ENCODE measurements at places on chromosomes 4 and X. TPM values are rescaled to one million over a fixed set of nuclear protein-coding genes. Genes with fewer than 3 reads are reported as not detected.
A peak's percentile ranks its signal among the peaks of the same experiment; 100 is the strongest.

- no peak for DNase-seq
Measured at GRCh38 chr4:5470318-5471198, 237.8 kb downstream of the EVC2 start.

DNA sequence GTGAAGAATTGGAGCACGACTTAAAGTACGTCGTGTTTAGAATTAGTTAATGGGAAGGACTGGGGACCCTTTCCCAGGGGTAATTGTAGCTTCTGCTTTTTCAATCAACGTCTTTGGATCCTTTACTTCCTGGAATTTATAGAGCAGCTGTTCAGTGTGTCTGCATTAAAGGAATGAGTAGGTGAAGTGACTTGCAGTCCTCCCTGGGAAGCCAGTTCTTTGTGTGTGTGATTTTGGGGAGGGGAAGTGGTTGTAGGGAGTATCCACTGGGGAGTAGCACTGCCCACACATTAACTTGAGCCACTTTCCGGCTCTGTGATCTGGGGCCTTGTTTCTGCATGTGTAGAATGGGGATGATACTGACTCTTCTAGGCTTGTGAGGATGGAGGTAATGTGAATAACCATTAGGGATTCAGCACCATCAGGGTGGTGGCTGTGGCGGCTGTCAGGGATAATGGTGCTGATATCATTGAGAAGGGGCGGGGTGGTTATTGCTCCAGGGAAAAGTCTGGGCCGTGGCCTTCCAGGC, 54.7 kb downstream of the TMEM131L start:
- DNase-seq, result no peak

Gene ADRA2C
- total RNA-seq, result 3.4 TPM

- no peak for DNase-seq
Measured at GRCh38 chrX:69543572-69543971, 39.4 kb downstream of the NALF2 start.

Gene PRSS12
- total RNA-seq, result 48.7 TPM

Gene XPNPEP2
- not detected for total RNA-seq

Gene MSX1
- total RNA-seq, result 1.6 TPM

Gene UGT2B15
- 0.98 TPM for total RNA-seq

- peak; percentile 71 for DNase-seq
Measured at GRCh38 chrX:69503782-69504625, at the start of gene NALF2. TSS of gene NALF2 (plus strand) at chrX:69504326. CDS start at chrX:69505283, 957 bp downstream.

Gene EPGN
- total RNA-seq, result 0.40 TPM

Gene SPP1
- total RNA-seq, result 1,002 TPM

Gene PF4V1
- not detected for total RNA-seq

Gene HS6ST2
- total RNA-seq, result 40.2 TPM

- no peak for DNase-seq
Measured at GRCh38 chr4:55311792-55312488, 34.1 kb upstream of the SRD5A3 start.

- no peak for DNase-seq
Measured at GRCh38 chrX:78118628-78119027, 14.6 kb downstream of the PGK1 start.

DNA sequence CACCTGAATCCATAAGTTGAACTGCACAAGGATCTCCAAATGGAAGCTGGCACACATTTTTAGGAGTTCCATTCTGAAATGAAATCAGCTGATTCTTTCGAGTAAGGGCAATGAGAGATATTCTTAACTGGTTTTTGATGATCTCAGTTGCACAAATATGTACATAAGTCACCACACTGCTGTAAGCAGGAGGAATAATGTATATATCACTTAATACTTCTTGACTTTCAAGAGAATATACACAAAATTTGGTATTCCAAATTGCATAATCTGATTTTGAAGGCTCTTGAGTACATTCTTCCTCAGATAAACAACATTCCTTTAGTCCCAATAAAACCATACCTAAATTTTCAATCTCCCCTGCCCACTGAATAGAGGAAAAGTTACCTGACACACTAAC, 8.2 kb downstream of the FANCB start:
- no peak for DNase-seq

Gene TEC
- 5.4 TPM for total RNA-seq

- DNase-seq, result peak; percentile 45
Measured at GRCh38 chr4:81913427-81913879, 441.7 kb upstream of the RASGEF1B start.

Gene GUCY1A1
- 23.6 TPM for total RNA-seq

GRCh38 chr4:24537025-24537424, 47.3 kb downstream of the DHX15 start:
- DNase-seq, result no peak

DNA sequence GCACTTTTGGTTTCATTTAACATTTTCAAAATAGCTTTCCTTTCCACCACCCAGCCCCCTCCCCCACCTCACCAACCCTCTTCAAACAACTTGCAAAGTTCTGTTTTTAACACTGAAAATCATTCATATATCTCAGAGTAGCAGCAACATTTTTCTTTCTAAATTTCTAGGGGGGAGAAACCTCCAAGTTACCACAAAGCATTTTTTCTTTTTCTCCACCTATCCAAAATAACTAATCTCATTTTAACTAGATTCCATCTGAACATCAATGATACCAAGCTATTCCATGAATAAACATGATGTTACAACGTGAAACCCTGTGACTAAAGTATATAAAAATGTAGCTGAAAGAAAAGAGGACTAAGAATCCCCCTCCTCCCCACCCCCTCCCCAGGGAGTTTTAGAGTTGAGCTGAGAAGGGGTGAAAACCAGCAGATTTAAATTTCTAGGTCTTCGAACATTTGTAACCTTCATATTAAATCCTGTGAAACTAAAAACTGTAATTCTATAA, 5.2 kb downstream of the LDB2 start:
- no peak for DNase-seq

Gene HERC6
- 53.3 TPM for total RNA-seq

- no peak for DNase-seq
Measured at GRCh38 chr4:145709336-145709735, 29.4 kb downstream of the C4orf51 start.

Gene MID1
- total RNA-seq, result 70.5 TPM

Gene ARMCX4
- total RNA-seq, result 1.8 TPM

DNA sequence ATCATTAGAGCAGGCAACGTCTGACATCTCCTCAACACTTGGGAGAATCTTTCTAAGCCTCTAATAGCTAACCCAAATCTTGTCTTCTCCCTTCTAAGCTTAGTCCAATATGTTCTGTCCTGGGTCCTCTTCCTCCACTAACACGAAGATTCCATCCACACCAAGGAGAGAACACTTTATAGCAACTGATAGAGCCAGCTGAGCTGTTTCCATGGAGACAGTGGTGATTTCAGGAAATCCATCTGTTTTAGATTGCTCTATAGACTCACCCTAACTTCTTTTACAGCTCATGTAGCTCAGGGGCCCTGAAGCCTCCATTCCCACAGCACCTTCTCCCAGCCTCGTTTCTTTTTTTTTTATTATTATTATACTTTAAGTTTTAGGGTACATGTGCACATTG, 37.4 kb downstream of the SCD5 start:
- no peak for DNase-seq

GRCh38 chr4:1777822-1778641, 15.1 kb upstream of the FGFR3 start:
- peak; percentile 64 for DNase-seq

DNA sequence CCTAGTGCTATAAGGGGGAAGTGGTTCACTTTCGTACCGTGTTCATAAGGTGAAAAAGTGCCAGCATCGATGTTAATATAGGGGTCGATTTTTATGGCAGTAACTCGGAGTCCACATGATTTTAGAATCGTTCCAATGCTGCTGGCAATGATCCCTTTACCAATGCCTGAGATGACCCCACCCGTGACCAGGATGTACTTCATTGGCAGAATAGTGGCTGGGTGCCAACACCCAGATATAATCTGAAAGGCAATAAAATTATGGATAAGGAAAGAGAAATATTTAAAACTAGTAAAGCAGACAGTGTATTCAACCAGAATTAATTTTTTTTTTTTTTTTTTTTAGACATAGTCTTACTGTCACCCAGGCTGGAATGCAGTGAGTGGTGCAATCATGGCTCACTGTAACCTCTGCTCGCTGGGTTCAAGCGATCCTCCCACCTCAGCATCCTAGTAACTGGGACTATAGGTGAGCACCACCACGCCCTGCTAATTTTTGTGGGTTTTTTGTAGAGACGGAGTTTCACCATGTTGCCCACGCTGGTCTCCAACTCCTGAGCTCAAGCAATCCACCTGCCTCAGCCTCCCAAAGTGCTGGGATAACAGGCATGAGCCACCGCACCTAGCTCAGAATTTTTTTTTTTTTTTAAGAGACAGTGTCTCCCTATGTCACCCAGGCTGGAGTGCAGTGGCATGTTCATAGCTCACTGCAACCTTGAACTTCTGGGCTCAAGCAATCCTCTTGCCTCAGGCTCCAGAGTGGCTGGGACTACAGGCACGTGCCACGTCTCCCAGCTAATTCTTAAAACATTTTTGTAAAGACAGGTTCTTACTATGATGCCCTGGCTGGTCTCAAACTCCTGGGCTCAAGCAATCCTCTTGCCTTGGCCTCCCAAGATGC, 9.5 kb downstream of the CTPS2 start:
- no peak for DNase-seq

DNA sequence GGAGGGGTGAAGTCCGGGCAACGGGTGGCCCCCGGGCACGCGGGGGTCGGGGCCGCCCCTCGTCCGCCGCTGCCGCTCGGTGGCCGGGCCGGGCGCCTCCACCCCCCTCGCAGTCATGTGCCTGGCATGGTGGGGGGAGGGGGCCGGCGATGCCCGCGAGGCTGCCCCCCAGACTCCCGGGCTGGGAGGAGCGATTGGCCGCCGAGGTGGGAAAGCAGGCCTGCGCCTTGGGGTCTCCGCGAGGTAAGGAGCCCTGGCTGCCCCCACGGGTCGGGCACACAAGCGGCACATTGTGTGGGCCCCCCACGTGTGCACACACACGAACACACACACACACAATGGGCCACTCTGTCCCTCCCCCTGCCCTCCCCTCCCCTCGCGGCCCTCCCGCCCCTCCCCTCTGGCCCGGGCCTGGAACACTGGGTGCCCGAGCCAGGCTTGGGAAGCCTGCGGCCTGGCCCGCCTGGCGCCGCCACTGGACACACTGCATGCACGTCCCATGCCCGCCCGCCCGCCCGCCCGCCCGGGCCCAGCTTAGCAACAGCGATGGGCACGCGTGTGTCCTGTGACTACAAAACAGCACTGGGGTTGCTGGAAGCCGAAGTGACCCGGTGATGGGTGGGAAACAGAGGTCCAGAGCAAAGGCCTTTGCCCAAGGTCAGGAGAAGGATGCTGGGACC, 1.3 kb downstream of the SLC6A8 start:
- no peak for DNase-seq

DNA sequence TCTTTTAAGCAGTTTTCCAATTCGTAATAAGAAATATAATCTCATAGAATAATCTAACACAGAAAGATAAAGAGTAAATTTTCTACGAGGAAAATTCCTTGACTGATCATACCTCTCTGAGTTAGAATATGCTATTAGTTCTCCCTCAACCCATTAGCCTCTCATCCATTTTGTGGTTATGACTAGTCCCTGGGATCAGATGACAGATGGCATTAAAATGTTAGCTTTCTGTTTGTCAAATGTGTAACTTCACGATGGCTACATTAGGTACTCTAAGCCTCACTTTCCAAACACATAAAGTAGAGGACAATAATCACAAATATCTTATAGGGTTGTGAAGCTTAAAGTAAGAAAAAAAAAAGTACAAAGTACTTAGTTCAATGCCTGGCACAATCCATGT, 112.2 kb downstream of the ZAR1 start:
- DNase-seq, result peak; percentile 1

- DNase-seq, result no peak
Measured at GRCh38 chr4:183828125-183828524, 77.0 kb upstream of the STOX2 start.

Gene TMEM150C
- 0.98 TPM for total RNA-seq

- no peak for DNase-seq
Measured at GRCh38 chrX:124720532-124720931, 374.2 kb downstream of the SH2D1A start.

Gene KCNIP4
- total RNA-seq, result not detected

Gene ADGRG4
- not detected for total RNA-seq

DNA sequence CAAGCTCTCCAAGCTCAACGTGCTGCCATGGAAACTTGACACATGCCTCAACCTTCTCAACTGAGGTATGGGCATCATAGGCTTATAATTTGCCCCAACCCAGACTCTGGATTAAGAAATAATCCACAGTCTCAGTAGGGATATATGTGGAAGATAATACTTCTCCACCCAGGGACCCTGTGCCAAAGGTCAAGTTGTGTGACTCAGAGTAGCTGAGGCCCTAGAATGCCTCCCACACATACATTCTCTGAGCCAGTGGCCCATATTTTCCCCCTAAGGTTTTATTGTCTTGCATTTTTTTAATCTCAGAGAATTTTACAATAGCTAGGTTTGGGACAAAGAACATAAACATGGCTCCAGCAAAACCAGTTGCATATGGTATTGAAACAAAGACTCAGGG, 283.1 kb downstream of the IDS start:
- DNase-seq, result no peak

Gene KLF8
- total RNA-seq, result 0.83 TPM
